ENCODE measurements at places on chromosomes 7 and 10.

- no peak for DNase-seq
Observed at GRCh38 chr7:158256091-158256816, 331.4 kb downstream of the PTPRN2 start.

- DNase-seq, result no peak
Observed at GRCh38 chr7:158270856-158271413, 316.7 kb downstream of the PTPRN2 start.

DNA sequence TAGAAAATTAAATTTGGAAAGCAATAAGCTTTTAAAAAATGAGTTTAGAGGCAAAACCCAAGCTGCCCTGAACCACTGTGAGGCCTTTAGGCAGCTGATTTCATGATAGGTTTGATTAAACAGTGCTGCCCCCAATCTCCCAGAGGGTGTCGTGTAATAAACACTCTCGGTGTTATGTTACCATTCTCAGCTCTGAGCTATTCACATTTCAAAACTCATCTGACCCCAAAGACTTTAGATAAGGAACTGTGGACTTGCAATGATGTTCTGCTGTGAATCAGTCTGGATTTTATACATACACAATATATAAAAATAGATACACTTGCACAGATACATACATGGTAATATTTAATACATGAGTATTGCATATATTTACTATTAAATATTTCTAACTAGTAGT, 120.4 kb downstream of the MALRD1 start:
- no peak for DNase-seq

DNA sequence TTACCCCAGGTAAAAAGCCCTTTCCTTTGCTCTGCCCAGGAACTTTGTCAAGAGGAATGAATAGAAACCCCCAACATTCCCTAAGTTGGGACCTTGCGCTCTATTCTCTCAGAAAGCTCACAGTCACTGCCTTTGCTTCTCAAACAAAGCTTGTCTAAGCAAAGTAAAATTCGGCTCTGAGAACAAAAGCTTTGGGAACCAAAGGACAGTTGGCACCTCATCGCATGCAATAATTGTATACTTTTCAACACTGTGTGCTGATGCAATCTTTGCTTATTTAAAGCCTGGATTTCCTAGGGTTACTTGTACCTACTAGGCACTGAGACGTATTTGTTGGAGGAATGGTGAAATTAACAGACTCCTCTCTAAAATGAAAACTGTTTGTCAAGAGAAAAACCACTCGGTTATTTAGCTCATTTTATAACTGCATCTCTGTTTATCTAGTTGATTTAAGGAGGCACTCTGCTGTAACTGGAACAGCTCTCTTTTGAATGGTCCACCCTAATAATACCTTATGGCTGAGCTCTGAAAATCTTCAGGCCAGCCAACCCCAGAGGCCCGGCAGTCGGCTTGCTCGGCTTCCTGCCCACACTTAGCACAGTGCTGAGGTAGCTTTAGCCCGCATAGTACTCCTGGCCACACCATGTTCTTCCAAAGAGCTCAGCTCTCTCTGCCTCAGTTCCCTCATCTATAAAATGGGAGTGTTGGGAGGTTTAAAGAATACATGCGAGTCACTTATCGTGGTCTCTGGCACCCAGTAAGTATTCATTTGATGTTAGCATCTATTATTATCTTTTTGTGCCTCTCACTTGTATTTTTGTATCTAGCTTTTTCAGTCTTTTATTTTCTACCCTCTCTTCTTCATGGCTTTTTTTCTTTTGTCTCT, 80.2 kb upstream of the PRR15 start:
- no peak for DNase-seq

DNA sequence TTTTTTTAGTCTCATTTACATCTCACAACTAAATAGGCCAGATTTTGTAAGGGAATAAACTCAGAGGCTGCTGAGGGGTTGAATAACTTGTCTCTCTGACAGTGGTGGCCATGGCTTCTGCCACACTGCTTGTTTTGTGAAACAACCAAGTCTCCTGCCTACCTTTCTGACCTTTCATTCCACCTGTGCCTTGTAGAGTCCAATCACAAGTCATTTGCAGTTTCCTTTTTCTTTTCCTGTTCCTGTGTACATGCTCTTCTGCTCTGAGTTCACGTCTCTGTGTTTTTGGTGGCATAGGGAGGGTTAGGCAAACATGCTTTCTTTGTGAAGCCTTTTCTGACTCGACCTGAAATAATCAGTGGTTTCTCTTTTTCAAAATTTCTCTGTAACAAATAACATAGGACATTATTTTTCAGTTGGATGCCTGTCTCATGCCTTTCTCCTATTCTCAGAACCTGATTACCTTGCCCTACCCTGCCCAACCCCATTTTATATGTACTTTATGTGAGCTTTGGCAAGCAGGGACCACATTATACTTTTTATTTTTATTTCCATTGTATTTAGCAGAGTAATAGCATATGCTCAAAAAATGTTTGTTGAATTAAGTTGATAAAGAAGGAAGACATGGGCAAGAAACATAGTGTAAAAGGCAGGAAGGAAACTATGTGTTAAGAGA, 81.7 kb downstream of the HDAC9 start:
- no peak for DNase-seq

GRCh38 chr10:62327885-62328284, 46.3 kb upstream of the ZNF365 start:
- no peak for DNase-seq

- DNase-seq, result no peak
Observed at GRCh38 chr10:86936661-86937501, 20.5 kb downstream of the MMRN2 start.

- no peak for DNase-seq
Observed at GRCh38 chr7:491292-491957, 28.2 kb downstream of the PDGFA start.

GRCh38 chr7:115499956-115500355, 530.6 kb downstream of the TFEC start:
- no peak for DNase-seq

GRCh38 chr7:132140341-132140740, 435.9 kb downstream of the PLXNA4 start:
- DNase-seq, result no peak

GRCh38 chr10:23322082-23322481, 22.5 kb downstream of the C10orf67 start:
- no peak for DNase-seq

- DNase-seq, result peak; percentile 52
Observed at GRCh38 chr7:27245798-27246691, 3.4 kb downstream of the EVX1 start.

DNA sequence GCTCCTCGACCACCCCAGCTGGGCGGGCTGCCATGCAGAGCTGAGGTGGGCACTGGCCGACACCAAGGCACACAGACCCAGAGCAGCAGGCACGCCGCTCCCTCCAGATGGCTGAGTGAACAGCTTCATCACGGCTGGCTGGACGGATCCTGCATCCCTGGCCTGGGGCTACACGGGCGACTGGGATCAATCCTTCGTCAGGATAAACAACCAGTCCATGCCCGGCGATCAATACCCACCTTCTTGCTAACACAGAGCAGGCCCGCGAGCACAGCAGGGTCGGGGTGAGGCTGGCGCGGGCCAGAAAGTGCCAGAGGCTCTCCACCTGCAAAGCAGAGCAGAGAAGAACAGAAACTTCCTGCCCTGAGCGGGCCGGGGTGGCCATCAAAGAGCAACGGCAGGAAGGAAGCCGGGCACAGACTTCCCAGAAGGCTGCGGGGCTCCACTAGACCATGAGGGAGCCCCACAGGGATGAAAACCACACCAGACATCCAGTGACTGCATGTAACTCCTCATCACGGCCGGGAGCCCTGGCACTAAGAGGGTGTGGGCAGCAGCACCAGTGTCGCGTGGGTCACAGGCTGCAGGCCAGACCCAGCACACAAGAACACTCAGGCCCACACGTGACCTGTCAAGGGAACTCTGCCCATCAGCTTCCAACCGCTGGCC, 166.4 kb downstream of the MAD1L1 start:
- no peak for DNase-seq

DNA sequence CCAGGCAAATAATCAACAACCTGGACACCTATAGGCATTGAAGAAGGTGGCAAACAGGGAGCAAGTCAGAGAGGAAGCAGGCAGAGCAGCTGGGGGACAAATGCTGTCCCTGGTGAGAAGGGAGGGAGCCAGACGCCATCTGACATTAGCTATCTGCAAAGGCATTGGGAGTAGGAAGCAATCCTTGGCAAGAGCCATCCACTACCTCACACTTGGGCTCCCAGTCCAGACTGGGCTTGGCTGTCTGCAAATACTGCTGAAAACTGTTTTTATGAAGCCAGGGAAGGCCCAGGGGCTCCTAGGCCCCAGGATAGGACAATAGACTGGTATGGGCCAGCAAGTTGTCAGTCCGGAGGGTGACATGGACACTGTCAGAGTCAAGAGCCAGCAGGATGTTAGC, 132.5 kb downstream of the SORBS1 start:
- no peak for DNase-seq

All from muscle of back (tissue), 13 donors.